ENCODE measurements at places on chromosomes 7 and 10.

DNA sequence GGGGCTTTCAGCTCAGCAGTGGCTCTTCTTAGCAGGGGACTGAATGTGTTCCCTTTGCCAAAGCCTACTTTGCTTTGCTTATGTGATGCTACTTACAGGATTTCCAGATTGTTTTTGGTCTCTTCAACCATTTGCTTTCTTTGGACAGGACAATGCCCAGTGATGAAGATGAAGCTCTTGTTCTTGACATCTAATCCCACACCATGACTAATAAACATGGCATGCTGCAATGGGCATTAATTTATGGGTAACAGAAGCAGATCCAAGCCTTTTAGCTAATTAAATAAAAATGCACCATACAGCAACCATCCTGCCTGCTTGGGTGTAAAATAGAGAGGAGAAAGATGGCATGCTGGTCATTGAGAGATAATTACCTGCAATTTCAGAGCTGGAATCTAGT, 175.5 kb upstream of the ITGB1 start:
- no peak for DNase-seq

DNA sequence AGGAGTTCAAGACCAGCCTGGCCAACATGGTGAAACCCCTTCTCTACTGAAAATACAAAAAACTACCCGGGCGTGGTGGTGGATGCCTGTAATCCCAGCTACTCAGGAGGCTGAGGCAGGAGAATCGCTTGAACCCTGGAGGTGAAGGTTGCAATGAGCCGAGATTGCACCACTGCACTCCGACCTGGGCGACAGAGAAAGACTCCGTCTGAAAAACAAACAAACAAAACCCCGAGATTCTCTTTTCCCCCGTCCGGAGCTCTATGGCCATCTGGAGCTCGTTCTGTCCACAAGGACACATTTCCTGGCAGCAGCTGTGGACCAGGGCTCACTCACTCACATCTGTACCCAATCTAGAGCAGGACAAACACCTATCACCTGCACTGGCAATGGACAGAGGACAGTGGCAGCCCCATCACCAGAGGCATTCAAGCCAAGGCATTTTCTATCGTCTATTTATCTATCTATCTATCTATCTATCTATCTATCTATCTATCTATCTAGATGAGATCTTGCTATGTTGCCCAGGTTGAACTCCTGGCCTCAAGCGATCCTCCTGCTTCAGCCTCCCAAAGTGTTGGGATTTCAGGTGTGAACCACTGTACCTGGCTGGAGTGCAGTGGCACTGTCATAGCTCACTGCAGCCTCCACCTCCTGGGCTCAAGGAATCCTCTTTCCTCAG, 167.1 kb upstream of the TNRC18 start:
- DNase-seq, result no peak

DNA sequence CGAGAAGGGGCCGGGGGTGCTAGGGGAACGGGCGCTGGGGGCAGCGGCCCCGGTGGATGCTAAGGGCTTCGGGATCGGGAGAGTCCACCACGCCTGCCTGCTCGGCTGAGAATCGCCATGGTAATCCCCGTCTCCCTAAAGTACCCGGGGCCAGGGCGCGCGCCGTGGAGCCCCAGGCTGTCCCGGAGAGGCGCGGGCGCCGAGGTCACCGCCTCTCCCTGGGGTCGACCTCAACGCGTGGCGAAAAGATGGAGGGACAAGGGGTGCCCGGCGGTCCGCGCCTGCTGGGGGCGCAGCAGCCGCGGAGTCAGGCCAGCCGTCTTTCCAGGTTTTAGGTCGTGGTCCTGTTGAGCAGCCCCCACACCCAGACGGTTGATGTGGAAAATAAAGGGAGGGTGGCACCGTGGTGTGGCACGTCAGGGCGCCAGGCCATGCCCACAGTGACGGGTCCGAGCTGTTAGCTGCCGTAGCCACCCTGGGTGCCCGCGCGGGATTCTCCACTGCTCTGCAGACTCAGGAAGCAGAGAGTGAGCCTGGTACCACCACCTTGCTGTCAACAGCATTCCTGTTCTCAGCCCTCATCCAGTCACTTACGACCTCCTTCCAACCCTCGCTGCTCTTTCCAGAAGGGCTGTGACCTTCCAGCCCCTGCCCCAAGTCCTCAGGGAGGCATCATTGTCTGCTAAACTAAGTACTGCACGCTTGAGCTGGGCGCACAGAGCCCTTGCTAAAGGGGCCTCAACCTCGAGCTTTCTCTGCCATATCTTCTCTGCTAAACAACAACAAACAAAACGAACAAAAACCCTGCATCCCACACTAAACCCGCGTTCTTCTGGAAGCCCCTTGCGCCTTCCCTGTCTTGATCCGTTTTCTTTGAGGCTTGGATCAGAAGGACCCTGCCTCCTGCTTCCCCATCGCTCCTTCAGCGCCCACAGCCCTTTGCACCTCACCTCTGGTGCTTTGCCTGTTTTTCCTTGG, 666 bp downstream of the SMKR1 start:
- DNase-seq, result no peak

- no peak for DNase-seq
Observed at GRCh38 chr10:112426111-112426510, 20.6 kb downstream of the ZDHHC6 start.

DNA sequence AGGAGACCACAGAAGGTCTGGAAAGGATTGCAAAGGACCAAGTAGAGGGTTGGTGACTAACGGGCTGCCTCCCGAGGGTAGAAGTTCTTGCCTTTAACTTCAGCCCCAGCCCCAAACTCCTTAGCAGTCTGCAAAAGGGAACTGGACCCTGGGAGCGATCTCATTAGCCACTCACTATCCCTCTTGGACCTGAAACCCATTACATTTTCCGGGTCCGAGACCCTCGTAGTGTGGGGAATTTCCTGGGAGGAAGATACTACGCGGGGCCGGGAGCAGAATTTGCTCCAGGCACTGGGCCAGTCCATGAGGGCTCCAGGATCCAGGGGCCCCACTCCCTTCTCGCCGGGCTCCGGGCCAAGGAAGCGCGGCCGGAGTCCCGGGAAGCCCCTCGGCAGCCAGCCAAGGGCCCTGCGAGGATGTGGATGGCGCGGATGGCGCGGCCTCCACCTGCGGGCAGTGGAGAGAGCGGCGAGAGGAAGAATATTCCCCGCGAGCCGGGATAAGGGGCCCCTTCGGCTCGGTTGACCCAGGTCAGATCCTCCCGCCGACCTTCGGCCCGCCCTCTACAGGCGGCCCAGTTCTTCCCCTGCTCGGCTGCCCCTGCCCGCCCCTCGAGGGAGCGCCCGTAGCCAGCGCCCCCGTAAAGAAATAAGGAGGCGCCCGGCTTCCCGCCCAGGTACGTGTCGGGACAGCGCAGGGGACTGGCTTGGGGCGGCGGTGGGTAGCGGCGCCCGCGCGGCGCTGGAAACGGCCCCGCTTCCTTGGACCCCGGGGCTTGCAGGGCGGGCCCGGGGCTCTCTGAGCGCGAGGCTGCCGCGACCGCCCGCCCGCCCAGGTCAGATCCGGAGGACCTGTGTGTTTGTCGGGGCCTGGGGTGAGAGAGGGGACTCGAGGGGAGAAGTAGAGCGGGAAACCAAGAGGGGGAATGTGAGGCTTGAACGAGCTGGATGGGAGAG, at the start of gene MYO3A:
MYO3A (plus strand) TSS at position 577 of the 956 bp plus-strand sequence. CDS start 17,882 bp downstream, outside the sequence.
- no peak for DNase-seq

GRCh38 chr10:48366261-48366660, 59.8 kb downstream of the MAPK8 start:
- no peak for DNase-seq

- no peak for DNase-seq
Observed at GRCh38 chr7:73452999-73453635, 19.5 kb downstream of the FZD9 start.

GRCh38 chr7:17939211-17939605, 1.1 kb downstream of the SNX13 start:
- DNase-seq, result no peak

DNA sequence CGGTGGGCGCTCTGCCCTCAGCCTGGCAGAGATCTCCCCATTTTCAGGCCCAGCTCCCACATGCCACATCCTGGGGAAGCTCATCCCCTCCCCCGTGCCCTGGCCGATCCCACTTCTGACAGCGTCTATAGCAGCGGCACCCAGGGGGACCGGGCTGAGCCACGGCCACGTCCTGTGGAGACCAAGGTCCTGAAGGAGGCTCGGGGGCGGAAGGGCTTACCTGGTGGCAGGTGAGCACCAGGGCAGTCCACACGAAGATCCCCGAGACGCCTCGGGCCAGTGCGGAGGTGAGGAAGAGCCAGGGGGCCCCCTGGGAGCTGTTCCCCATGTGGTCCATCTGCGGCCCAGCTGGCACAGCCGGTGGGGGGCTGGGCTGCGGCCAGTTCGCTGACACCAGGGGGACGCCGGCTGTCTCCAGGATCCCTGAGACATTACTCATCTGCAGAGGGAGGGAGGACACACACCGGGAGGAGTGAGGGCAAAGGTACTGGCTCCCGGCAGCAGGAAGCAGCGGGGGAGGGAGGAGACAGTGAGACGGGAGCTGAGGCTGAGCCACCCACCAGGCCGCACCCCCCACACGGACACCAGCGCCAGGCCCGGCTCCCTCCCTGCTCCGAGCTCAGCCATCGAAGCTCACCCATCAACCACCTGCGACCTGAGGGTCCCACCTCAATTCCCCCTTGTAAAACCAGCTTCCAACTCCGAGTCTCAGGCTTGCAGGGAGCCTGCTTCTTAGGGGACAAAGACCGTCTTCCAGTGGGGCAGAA, 776 bp downstream of the TMEM184A start:
- DNase-seq, result no peak

DNA sequence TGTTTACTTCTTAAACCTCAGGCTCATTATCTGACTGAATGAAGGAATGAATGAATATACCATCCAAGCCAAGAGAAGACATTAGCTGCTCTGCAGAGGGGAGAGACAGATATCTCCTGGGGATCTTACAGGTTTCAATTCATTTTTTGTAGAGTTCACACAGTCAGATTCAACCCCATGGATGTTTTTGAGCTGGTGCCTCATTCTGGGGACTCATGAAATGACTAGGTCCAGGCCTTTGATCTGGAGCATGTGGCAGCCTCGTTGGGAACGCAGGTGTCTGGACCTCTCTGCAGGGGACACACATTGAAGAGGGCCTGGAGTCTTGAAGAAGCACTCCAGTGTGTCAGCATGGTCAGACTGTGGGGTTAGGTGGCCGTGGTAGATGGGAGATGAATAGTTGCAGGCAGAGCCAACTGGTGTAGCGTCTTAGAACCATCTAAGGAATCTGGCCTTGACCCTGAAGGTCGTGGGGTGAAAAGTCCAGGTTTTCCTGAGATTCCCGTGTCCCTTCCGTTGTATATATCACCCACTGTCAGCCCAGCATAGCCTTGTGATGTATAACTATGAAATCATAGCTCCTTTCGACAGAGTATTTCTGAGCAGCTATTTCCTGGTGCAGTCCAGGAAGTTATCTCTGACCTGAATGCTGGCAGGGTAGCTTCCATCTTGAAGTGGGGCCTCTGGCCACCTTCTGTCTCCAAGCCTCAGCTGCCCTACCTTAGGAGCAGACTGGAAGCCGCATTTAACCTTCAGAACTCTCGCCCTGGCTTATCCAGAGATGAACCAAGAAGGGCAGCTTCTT, 22.3 kb downstream of the BTBD16 start:
- DNase-seq, result no peak

DNA sequence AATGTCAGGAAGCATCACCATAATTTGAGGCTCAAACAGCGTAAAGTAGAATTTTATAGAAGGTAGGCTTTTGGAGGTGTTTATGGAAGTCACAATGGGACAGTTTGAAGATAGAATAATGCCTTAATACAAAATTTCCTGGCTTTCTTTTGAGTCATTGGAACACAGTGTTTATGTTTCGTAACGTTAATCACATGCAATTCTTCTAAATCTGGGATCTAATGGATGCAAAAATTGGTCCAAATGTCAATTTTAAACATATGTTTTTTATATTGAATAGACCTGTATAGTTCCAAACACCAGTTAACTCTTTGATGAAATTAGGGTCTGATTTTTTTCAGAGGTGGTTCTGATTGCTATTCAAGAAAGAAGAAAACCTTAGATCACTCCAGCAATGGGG, 86.5 kb upstream of the HPS1 start:
- DNase-seq, result no peak

Data from CD4-positive, alpha-beta T cell (primary cell).